ENCODE measurements at places on chromosomes 2 and 18.

DNA sequence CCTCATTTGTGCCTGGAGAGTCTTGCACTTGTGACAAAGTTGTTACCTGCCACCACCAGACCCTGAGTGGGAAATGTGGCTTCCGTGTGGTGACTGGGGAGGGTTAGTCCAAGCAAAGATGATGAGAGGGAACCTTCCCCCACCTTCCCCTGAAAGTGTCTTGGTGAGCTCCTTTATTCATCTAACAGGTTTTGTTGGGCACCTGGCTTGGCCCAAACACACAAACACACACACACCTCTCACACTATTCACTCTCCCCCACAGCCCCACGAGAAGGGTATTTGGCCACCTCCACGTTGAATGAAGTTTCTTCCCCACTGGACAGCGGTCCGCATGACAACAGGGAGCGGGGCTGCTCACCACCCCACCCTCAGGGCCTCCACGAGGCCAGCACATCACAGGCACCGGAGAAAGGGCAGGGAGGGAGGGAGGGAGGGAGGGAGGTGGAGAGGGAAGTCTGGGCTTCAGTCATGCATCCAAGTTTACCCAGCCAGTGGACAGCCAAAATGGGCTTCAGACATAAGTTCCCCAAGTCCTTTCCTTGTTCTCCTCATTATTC is 1.4 kb downstream of the CIB4 start:
- no peak for DNase-seq

- no peak for DNase-seq
These were observed 92.8 kb upstream of the HS6ST1 start for GRCh38 chr2:128411431-128411830.

GRCh38 chr2:172588931-172589330 is 33.0 kb downstream of the PDK1 start:
- DNase-seq = no peak

DNA sequence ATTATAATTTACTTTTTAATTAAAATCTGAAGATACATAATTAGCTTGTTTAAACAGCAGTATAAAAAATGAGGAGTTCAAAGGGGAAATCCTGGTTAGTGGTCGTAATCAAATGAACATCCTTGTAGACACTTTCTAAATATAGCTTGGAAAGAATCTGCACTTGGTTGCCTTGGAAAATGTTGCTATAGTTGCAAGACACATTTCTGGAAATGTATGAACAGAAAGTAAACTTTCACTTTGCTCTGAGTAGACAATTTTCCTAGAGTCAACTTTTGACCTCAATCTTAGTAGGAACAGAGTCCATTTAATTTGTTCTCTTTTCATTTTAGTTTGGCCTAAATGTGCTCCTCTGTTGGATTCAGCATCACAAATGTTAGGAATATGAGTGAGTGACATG is 38.3 kb downstream of the GCA start:
- DNase-seq = no peak

DNA sequence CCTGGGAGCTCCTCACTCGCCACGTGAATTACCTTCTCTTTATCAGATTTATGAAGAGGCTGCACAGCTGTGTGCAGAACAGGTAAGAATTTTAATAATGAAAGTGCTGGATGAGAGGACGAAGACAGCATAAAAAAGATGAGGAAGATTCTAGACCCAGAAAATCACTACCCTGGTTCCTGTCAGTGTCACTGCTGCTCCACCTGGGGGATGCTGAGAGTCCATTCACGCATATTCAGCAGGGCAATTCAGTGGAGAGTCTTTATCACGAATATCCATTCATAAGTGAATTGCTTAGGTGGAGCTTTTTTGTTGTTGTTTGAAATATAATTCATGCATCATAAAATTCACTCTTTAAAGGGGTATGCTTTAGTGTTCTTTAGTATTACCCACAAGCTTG is 52.0 kb downstream of the MRPL33 start:
- DNase-seq = no peak

DNA sequence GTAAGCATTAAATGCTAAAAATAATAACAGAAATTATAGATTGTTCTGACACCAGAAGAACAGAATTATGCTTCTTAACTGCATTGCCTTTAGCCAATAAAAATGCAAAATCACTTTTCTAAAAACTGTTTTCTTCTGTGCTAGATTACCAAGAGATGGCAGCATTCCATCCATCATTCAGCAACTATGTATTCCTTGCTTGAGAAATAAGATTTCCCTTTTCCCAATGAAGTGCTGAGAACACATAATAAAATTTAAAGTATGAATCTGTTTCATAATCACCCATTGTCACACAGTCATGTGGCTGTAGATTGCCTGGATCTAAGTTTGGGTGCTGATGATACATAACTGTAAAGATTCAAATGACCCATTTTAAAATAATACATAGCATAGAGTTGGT is 504.2 kb downstream of the TDRD15 start:
- no peak for DNase-seq

DNA sequence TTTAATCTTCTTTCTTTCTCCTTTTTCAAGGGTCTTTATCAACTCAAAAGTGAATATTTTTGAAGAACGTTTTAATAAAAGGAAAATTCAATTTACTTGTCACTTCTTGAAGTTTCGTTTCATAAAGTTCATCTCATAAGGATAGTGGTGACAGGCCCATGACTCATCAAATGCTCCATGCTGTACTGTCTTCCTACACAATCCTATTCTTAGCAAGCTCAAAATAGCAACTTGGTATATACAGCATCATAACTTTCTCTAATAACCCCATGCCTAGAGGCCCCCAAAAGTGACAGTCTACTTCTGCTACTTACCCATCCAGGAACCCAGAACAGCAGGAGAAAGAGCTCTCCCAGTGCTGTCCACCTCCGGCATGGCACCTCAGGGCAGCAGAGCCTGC is 7.7 kb downstream of the FBXO15 start:
- no peak for DNase-seq

DNA sequence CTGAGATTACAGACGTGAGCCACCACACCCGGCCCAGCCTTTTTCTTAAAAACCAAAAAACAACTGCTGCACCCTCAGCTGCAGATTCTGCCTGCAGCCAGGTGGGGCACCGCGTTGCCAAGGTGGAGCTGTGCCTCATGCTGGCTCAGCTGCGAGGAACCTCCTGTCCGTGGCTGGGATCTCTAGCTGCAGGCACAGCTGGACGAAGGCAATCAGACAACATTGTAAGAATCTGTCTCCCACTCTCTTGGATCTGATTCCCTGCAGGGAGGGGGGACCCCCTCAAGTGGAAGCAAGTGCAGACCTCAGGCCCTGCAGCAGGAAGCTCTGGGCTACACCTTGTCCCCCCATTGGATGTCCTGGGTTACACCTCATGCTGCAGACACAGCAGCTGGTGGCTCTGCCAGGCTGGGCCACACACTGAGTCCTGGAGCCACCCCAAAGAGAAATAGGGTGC is 24.1 kb downstream of the CIDEA start:
- no peak for DNase-seq

GRCh38 chr2:72982781-72983499 is 65.6 kb downstream of the EMX1 start:
- no peak for DNase-seq

DNA sequence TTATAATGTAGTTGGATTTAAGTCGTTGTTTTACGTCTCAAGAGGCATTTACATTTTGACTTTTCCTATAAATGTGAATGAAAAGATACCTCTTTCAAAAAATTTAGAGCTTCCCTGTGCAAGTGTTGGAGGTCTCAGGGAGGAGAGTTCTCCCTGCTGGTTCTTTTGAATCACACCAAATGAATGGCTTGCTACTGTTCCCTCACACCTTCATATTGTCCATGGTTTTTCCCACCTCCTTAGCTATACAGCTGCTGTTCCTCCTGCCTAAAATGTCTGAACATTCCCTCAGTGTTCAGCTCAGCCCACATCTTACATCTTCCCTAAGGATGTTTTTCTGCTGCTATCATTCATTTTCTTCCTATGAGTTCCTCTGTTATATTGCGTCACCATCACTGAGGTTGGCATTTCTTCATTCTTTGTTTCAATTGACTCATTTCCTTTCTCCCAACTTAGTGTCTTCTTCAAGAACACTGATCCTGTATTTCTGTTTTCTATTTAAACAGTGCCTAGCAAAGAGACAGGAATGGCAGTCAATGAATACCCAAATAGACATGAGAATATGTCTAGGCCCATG is 46.0 kb downstream of the COX7A2L start:
- no peak for DNase-seq

DNA sequence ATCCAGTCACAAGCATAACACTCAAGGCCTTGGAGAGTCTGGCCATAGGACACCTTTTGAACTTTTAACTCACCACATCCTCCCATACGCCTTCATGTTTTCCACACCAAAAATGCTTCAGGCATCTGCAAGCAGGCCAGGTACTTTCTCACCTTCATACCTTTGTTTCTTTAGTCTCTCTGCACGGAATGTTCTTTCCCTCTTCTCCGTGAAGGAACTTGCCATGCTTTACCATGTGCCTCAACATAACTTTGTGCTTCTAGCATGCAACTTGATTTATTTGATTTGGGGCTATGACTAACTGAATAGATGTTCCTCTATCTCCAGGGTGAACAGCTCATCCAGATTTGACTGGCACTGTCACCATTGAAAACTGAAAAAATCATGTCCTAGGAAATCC is 141.7 kb upstream of the ACVR2A start:
- DNase-seq = no peak

GRCh38 chr2:230941202-230942180 is 16.4 kb upstream of the GPR55 start:
- no peak for DNase-seq

- DNase-seq = no peak
These were observed 278.6 kb upstream of the KYNU start for GRCh38 chr2:142598846-142599245.

- DNase-seq = no peak
These were observed 8.6 kb downstream of the SNRNP27 start for GRCh38 chr2:69902213-69902922.

- DNase-seq = no peak
These were observed 140.9 kb downstream of the TFCP2L1 start for GRCh38 chr2:121144111-121144510.

DNA sequence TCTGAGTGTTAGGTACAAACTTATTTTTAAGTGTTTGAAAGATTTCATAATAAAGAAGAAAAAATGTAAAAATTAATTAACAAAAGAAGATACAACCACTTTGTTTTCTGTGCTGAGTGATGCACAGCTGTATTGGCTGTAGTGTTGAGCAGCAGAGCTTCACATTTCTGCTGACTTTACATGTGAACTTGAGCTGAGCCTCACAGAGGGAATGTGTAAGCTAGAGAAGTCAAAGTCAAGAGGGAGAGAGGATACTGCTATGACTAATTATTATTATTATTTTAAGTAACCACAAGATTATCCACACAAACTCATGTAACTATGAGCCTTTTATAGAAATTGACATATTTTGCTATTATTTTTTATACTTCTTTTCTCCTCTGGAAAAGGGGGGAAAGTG is 159.1 kb upstream of the ZSWIM2 start:
- DNase-seq = no peak

GRCh38 chr2:71691747-71692441 is 238.5 kb downstream of the DYSF start:
- no peak for DNase-seq

DNA sequence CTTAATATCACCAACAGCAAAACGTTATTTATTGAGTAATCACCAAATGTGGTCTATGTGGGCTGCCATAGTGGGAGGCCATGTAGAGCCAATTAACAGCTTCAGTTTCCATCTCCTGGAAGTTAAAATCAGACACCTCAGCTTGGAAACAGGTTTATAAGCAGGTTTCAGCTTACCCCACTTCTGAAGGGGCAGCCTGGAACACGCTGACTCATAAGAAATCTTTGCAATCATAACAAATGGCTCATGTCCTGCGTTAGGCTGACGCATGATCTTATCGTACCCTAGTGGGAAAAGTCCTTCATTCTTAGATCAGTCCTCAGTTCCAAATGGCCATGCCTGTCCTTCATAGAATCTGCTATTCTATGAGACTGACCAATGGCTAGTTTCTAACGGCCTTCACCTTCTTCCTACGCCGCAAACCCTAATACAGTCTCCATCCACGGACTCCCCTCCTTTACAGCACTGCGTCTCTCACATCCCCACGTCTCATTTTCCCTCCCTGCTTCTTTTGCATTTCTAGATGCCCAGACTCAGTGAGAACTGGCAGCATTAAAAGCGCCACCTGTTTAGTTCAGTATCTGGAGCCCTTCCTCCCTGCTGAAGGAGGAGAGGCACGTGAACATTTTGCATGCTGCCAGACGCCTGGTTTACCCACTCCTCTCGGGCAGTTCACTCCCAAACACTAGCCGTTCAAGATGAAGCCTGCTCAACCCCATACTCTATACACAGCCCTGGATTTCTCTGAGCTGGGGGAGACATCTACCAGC is 24.2 kb upstream of the BZW1 start:
- DNase-seq = no peak

GRCh38 chr2:157267476-157267875 is 10.0 kb downstream of the GALNT5 start:
- DNase-seq = no peak

DNA sequence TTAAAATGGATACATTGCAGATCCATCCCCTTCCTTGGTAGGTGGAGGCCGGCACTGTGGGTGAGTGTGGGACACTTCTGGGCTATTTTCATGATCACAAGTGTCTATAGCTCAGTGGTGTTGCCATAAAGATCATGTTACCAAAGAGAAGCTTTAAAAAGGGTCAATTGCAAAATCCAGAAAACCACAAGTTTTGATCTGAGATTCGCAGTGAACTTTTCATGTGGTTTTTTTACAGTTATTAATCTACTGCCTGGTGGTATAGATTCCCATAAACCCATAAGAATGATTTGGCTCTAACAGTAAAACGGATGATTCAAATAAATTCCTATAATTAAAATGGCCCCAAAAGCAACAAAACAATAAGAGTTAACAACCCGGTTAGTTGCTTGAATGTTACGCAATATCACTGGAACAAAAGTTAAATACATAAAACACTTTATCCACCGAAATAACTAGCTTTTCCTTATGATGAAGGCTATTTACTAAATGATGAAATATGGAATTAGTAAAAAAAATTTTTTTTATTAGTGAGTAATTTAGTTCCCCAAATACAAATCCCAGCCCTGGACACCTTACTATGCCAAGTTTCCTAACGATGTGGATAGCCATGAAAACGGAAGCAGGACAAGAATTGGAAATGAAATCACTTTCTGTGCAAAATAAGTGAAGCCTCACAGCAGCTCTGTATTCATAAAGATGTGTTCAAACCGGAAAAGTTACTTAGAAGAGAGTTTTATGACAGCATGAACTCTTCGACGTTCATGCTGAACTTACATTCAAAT is 95.6 kb upstream of the THOC1 start:
- no peak for DNase-seq
